ENCODE measurements at places on chromosomes 4 and X. TPM values are rescaled to one million over a fixed set of nuclear protein-coding genes. Genes with fewer than 3 reads are reported as not detected.

AMTN gene
- not detected for total RNA-seq

EGFL6 gene
- total RNA-seq = 0.19 TPM

KDR gene
- 1.8 TPM for total RNA-seq

GIMD1 gene
- not detected for total RNA-seq

BMPR1B gene
- 2.8 TPM for total RNA-seq

DMRTC1B gene
- total RNA-seq = 0.80 TPM

SOX3 gene
- 2.0 TPM for total RNA-seq

AMBN gene
- total RNA-seq = not detected

MAGED4 gene
- total RNA-seq = 84.0 TPM

SYTL4 gene
- 0.27 TPM for total RNA-seq

SSX2 gene
- total RNA-seq = not detected

KLF8 gene
- 53.7 TPM for total RNA-seq

PNMA5 gene
- 0.29 TPM for total RNA-seq

FUNDC1 gene
- total RNA-seq = 19.3 TPM

DNA sequence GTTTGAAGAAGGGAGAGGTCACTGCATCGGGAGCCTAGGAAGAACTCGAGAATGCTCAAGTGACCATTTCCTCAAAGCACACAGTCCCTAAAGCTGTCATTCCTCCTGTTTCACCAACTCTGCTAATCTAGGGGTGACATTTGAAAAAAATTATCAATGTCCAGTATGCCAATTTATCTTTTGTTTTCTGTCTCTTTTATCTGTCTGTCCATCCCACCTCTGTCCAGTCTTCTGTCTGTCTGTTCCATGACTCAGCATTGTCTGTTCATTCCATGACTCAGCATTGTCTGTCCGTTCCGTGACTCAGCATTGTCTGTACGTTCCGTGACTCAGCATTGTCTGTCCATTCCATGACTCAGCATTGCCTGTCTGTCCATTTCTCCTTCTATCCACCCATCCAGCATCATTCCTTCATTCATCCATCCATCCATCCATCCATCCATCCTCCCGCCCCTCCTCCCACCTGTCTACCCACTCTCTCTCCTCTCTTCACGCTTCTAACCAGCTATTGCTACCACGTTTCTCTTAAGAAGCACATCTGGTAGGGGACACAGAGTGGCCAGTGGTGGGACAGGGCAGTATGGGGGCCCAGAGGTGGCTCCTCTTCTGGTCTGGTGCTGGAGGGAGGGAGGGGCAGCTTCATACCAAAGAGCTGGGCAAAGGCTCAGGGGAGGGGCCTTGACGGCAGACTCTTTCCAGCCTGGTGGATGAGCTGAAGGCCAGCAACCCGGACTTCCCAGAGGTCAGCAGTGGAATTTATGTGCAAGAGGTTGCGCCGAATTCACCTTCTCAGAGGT, 34.1 kb downstream of the HTRA3 start:
- peak; percentile 43 for DNase-seq

GRCh38 chr4:70925899-70926635, 23.9 kb downstream of the MOB1B start:
- no peak for DNase-seq

- DNase-seq = no peak
Measured at GRCh38 chrX:30577362-30577991, at the start of gene TASL. TASL (minus strand) TSS chrX:30577766; CDS start chrX:30560355, 17,411 bp downstream.

DNA sequence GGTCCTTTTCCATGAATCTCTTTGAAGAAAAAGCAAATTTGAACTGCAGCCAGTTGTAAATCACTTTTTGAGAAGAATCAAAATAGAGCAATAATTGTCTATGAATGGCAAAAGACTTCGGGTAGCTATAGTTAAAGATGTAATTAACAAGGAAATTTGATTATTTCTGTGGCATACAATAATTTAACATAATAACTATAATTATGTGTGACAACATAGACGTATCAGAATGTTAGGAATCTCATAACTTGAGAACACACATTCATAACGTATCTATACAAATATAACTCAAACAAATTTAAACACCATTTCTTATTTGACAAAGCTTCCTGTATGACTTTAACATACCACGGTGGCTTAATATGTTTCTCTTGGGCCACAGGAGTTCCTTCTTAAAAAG, 36.0 kb upstream of the NSG1 start:
- no peak for DNase-seq

GRCh38 chr4:19807505-19807904, 444.2 kb upstream of the SLIT2 start:
- no peak for DNase-seq

GRCh38 chr4:173415885-173416653, 17.2 kb upstream of the SCRG1 start:
- no peak for DNase-seq

- no peak for DNase-seq
Measured at GRCh38 chr4:153683763-153684181, 308 bp upstream of the TLR2 start.

- DNase-seq = no peak
Measured at GRCh38 chr4:90536408-90536807, 409.2 kb downstream of the CCSER1 start.

GRCh38 chr4:119692001-119692400, 63.4 kb upstream of the PDE5A start:
- no peak for DNase-seq

DNA sequence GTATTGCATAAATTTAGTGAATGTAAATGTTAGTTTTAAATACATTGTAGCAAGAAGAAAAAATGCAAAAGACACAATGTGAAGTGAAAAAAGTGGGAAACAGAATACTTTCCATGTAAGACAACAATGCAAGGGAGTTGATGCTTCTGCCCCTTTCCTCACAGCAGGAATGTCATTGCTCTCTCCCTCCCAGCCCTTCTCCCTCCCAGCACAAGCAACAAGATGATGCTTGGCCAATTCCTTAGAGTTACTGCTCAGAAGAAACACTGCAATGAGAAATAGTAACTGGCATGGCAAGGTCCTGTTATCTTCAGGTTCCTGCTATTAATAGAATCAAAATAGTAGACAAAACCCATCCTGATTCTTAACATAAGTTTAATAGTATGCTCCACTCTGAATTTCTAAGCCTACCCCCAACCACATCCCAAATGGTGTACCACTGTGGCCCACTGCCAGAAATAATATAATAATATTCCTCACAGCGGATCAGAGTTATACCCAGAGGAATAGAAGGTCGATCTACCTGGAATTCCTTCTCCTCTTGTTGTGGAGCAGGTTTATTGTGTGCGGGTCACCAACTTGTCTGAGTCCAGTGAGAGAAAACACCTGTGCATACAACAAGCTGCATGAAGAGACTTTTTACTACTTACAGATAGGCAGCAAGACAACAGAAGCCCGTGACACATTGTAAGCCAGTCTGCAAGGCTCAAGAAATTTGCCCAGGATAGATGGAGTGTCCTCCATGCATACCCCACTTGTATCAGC, 69.8 kb upstream of the SLC7A11 start:
- no peak for DNase-seq

DNA sequence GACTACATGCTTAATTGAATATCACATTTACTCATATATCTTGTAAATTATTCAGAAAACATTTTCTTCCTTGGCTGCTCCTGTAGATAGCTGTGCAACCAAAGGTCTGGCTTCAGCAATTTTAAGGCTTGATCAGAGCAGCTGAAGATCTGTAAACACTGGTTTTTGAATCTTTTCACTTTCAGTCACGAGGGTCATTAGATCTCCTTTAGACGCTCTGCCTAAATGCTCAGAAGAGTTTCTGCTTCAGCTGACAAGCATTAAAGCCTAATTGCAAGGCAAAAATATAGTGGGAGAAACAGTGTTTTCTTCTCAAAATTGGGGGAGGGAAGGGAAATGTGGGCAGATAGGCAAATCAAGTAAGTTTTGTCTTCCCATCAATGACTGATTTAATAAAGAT, 25.7 kb downstream of the TRPC5 start:
- no peak for DNase-seq

DNA sequence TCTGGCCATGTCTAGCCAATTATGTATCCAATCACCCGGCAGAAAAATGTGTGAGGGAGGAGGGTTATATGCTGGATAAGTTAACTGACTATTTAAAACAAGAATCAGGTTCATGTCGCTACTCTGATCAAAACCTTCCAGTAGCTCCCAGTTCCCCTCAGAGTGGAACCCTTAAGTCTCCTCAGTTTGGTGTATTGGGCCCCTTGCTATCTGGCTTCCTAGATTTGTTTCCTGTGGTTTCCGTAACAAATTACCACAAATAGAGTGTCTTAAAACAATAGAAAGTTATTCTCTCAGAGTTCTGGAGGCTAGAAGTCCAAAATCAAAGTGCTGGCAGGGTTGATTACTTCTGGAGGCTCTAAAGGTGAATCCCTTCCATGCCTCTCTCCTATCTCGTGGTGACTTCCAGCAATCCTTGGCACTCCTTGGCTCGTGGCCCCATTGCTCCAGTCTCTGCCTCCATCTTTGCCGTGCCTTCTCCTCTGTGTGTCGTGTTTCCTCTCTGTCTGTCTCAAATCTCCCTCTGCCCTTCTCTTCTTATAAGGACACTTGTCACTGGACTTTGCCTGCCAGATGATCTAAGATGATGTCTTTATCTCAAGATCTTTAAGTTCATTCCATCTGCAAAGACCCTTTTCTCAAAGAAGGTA, 10.5 kb upstream of the ENPP6 start:
- DNase-seq = no peak

- DNase-seq = no peak
Measured at GRCh38 chr4:84535901-84536300, 36.8 kb upstream of the NKX6-1 start.

- no peak for DNase-seq
Measured at GRCh38 chrX:44876086-44876485, 3.1 kb downstream of the KDM6A start.

DNA sequence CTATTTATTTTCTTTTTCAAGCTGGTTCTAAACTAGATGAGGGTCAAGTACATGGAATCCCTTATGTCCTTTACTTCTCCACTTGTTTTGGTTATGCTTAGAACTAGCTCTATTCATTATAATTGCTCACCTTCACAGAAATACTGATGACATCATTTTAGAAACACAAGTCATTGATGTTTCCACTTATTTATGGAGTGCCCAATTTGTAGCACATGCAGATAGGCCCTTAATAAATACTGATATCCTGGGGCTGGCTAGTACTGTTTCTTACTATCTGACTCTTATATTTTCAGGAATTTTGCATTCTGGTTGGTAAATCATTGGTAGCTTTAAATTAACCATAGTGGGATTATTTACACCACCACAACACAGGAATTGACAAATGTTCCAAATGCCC, 112.2 kb downstream of the NAA11 start:
- DNase-seq = no peak

DNA sequence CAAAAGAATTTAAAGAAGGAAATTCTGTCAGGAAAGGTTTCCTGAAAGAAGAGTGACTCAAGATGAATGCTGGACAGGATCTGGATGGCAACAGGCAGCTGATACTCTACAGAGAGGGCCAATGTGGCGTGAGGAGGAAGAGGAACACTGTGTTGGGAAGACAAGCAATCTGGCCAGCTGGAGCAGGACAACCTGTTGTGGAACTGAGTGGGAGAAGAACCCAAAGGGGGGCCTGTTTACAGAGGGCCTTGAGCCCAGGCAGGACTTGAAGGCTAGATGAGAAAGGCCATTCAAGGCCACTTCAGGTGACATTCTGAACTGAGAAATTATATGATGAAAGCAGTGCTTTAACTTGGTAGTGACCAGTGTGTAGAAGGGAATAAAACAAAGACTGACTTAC, 8.5 kb downstream of the OTUD4 start:
- no peak for DNase-seq

GRCh38 chr4:109631532-109632108, 71.6 kb downstream of the MCUB start:
- peak; percentile 76 for DNase-seq

GRCh38 chrX:53939127-53939526, 105.1 kb downstream of the PHF8 start:
- no peak for DNase-seq

GRCh38 chr4:183185018-183185417, 86.0 kb downstream of the WWC2 start:
- DNase-seq = no peak

DNA sequence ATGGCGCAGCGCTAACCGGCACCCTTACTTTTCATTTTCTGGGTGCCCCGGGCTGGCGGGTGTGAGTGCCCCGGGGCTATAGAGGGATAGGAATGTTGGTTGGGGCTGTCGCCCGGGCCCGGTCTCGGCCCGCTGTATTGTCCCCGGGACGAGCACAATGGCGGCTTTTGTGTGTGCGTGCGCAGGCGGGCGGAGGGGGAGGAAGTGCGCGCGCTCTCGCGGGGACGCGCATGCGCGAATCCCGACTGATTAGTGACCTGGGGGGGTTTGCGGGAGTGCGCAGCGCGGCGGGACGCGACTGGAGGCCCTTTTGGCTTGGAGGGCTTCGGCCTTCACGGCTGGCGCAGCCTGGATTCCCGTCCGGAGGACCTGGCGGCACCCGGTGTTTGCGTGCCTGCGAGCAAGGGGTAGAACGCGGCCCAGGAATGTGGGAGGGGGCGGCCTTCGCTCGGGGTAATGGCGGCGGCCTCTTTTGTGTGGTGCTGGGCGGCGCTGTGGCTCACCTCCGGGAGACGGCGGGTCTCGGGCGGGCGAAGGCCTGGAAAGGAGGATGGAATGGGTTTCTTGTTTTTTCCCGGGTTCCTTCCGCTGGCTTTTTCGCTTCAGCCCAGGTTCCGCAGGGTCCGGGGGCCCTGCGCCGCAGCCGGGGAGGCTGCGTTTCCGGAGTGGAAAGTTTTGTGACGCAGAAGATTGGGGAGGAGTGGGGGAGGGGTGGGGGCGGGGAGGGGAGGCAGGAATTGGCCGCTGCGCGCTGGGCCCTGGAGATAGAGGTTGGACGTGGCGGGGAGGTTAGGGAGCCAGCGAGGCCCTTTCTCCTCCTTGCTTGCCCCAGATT, 618 bp downstream of the DDX3X start:
- peak; percentile 87 for DNase-seq

GRCh38 chrX:137342969-137343368, 223.0 kb upstream of the ZIC3 start:
- no peak for DNase-seq

DNA sequence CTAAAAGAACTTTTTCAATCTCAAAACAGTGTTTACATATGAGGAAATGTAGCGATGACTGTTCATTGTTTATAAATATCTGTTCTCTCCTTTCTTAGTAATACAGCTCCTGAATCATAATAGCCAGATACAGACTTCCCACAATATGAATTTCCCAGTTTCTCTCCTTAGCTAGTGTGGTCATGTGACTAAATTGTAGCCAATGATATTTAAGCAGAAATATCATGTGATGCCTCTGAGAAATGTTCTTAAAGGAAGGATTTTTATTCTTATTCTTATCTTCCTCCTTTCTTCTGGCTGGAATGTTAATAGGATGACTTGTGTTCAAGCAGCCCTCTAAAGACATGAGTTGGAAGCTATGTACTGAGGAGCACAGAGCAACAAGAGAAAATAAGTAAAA, 383.7 kb upstream of the ATOH1 start:
- no peak for DNase-seq

- DNase-seq = peak; percentile 58
Measured at GRCh38 chrX:154458954-154459778, 1.1 kb downstream of the PLXNA3 start.

DNA sequence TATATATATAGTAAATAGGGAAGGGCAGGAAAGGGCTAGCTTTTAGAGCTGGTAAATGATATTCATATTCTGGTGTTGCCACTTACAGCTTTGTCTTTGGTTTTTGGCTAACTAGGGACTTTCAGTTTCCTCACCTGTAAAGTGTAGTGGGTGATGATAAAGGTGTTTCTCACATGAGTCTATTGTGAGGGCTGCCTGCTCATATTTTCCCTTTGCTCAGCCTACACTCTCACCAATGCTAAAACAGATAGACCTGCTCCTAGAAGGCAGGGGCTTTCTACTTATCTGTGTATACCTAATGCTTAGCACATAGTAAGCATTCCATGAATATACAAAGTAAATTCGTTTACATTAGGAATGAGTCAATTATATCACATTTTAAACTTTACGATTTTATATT, 137.2 kb upstream of the HS3ST1 start:
- DNase-seq = no peak

- no peak for DNase-seq
Measured at GRCh38 chr4:5660185-5660584, 48.2 kb downstream of the EVC2 start.

Data from endodermal cell (in vitro differentiated cells).